Iris pigment epithelial cell (primary cell): ENCODE measurements at places on chromosomes 11 and 22.

- peak; percentile 36 for DNase-seq
Observed at GRCh38 chr11:35419830-35420333, 524 bp upstream of the SLC1A2 start.

DNA sequence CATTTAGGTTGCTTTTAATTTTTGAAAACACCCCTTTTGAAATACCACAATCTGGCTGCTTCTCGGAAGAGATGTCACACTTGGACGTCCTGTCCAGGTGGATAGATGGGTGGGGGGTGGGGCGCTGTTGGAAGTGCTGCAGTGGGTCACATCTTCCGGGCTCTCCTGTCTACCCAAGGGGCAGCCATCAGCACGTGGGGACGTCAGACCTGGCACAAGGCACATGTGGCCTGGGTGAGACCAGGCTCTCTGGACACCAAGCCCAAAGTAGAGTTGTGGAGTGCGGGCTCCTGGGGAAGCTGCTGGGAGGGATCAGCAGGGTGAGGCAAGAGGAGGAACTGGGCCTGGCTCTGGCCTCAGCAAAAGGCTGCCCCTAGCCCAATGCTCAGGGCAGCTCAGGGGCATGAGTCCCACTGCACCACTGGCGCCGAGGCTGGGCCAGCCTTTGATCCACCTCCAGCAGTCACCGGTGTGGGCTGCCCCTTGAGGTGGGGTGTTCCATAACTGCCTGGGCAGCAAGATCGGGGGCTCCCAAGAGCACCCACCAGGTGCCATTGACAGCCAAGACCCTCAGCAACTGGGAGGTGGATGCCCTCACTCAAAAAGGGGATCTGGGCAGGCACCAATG lies 68.6 kb upstream of the CCND1 start:
- DNase-seq = no peak

- DNase-seq = no peak
Observed at GRCh38 chr11:132184079-132184478, 813.7 kb downstream of the NTM start.

DNA sequence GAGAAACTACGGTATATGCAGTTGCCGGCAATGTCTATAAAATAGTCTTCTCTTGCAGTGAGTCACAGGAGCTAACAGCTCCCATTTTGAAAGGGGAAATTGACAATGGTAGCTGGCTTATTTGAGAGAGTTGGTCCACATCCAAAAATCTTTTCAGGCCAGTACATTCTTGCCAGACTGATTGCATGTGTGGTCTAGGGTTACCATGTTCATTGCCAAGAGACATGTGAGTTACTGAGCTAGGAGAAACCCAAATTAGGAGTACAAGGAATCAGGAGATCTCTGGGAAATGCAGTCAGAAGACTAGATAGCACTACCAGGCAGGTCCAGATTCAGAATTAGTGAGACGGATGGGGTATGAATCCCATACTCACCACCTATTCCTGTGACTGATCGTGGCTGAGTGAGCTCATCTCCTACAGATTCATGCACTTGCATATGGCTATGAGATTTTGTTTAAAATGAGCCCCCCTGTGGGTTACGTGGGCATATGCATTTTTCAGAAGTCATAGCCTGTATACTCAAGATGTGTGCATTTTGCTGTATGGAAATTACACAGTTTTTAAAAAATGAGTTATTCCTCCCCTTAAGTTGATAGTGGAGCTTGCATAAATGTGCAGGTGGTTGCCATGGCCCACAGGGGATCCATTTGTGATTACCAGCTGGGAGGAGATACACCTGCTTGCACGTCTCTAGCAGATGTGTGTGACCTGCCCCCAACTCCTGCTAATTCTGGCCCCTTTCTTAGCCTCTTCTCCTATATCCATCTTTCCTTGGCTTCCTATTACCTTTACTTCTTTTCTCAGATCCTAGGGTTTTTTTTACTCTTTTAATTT lies 102.7 kb downstream of the COMMD9 start:
- DNase-seq = peak; percentile 84

DNA sequence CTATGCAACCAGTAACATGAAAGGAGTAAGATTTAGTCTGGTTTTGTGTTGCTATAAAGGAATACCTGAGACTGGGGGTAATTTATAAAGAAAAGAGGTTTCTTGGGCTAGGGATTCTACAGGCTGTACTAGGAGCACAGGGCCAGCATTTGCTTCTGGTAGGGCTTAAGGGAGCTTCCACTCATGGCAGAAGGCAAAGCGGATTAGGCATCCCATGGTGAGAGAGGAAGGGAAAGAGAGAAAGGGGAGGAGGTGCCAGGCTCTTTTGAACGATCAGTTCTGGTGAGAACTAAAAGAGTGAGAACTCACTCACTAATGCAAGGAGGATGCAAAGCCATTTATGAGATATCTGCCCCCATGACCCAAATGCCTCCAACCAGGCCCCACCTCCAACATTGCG lies 283.2 kb downstream of the OPCML start:
- no peak for DNase-seq

DNA sequence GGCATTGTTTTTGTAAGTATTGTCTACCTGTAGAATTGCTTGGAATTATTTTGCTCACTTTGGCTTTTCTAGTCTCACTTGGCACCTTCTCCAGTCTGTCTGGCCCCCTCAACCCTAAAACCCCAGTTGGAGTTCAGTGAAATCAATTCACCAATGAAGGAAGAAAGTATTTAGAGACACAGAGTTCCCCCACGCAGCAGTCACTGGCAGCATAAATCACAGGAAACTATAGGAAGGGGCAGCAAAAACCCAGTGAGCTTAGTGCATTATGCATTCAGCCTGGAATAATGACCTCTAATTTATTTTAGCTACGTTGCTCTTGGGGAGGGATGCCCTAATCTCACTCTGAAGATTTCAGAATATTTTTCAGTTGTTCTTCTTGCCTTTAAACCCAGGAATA lies 204.7 kb upstream of the BLID start:
- no peak for DNase-seq

- no peak for DNase-seq
Observed at GRCh38 chr22:50729391-50730012, 8.5 kb upstream of the ACR start.

GRCh38 chr11:121533601-121534000 lies 80.8 kb upstream of the SORL1-AS1 start:
- no peak for DNase-seq

DNA sequence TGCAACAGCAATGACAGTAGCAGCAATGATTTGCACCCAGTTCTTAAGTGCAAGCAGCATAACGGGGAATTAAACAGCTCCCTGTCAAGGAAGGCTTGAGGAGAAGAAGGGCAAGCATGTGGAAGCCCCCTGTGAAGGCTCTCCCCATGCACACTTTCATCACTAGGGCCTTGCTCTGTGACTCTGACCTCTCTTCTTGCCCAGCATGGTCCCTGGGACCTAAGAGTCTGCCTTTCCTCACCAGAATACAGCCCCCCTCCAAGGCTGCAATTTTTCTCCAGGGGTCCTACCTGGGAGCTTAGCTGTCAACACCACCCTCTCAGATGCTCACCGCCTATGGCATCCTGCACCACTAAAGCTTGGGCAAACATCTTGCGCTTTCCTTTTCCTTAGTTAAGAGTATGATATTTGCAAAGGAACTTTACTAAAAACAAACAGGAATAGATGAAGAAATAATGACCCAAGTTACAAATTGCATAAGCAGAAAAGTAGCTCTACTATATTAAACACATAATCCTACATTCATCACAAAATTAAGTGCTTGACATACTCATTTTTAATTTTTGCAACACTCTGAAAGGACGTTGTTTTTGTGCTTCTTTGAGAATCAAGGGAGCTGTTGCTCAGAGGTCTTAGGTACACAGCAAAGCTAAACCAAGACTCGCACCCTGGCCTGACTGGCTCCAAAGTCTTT lies 187.6 kb downstream of the ADAMTS15 start:
- DNase-seq = no peak

- peak; percentile 48 for DNase-seq
Observed at GRCh38 chr11:88344869-88345268, 7.3 kb upstream of the CTSC start.

DNA sequence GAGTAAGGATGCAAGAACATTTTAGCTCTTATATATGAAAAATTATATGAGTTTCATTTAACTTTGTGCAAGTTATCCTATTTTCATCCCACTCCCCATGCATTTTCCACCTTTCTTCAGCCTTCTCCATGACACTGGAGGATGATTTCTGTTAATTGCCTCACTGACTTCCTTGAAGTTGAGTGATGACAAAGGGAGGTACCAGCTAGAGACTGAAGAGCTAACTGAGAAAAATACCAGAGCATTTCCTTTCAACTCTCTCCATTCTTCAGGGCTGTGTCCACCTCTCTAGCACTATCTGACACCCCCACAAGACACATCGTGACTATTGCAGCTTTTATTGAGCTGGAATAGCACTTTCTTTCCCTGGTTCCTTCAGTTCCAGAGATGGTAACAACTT lies 711.6 kb upstream of the LRRC4C start:
- DNase-seq = no peak

GRCh38 chr11:28243061-28243460 lies 134.9 kb downstream of the METTL15 start:
- peak; percentile 25 for DNase-seq

- no peak for DNase-seq
Observed at GRCh38 chr11:17952487-17952886, 60.4 kb downstream of the SERGEF start.

- no peak for DNase-seq
Observed at GRCh38 chr11:80846979-80847378, 1406.1 kb upstream of the TENM4 start.

GRCh38 chr11:36278531-36279282 lies 10.5 kb downstream of the COMMD9 start:
- peak; percentile 68 for DNase-seq

GRCh38 chr11:84522331-84522730 lies 1104.8 kb downstream of the DLG2 start:
- DNase-seq = peak; percentile 17

- peak; percentile 47 for DNase-seq
Observed at GRCh38 chr11:59574467-59574866, 41.1 kb downstream of the OSBP start.

DNA sequence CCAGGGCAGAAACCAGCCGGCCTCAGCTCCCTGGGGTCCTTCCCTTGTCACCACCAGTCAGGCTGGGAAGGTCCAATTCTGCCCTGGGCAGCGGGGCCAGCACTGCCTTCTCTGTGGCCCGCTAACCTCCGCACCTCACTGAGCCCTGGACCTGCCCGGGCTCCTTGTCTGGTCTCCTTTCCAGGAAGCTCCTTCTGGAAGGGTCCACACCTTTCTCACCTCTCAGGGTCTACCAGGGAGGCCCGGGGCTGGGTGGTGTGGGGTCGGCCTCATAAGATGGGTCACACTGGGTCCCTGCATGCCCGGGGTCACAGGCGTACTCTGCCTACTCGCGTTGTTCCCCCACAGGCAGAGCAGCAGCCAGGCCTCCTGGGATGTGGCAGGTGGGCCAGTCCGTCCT lies 69.0 kb downstream of the WNT7B start:
- no peak for DNase-seq

DNA sequence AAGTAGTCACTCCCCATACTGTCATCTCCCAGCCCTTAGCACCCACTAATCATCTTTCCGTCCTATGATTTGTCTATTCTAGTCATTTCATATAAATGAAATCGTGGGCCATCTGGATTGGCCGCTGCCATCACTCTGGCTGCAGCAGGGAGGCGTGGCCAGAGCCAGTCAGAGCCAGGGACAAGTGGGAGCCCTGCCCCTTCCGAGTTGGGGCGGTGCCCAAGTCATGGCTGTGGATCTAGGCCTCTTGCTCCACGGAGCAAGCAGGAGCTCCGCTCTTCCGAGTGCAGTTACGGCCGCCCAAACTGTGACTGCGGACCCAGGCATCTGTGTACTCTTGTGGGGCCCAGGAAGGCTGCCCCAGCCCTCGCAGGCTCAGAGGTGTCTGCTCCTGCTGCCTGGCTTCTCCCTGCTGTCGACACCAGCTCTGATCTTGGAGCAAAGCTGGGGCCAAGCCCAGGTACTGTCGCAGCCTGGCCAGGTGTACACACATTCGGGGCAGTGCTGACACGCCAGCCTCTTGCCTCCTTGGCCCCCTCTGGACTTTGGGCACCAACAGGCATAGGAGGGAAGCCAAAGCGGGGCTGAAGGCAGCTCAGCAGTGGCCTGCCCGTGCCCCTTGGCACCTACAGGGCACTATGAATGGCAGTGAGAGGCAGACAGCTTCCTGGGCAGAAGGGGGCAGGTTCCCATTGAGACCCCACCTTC lies 8.4 kb downstream of the MRPL48 start:
- no peak for DNase-seq

GRCh38 chr11:22416462-22416861 lies 78.3 kb downstream of the SLC17A6 start:
- peak; percentile 45 for DNase-seq

DNA sequence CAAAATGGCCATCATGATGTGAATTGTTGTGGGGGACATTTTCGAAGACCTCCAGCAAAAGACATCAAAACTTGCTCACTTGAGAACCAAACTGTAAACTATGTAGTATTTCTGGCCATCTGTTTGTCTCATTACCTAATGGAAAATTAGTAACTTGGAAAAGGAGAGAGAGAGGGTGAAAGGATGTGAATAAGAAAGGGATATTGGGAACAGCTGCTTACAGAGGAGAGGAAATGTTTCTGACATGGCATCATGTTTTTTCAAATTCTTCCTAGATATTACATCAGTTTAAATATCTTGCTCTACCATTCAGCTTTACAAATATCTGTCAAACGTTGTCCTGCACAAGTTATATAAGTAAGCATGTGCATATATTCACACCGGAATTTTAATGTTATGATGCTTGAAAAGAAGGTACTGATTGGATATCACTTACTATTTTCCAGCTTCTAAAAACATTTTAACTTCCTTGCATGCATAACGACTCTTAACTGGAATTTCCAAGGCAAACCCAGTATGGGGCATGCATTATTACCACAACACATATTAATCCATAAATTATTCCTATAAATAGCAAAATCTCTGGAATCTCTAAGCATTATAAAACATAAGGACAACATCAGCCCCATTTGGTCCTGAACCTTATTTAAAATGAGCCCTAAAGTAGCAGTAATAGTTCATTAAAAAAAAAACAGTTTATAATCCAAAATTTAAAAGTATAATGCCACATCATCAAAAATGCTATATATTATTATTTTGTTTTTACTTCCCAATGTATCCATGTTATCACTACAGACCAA lies 20.0 kb downstream of the GUCY1A2 start:
- DNase-seq = peak; percentile 57

GRCh38 chr11:102837646-102838045 lies 5.8 kb downstream of the MMP3 start:
- DNase-seq = no peak

GRCh38 chr11:73787051-73787642 lies 527 bp upstream of the MRPL48 start:
- DNase-seq = no peak
